ENCODE measurements at places on chromosomes 2 and 18. TPM values are rescaled to one million over a fixed set of nuclear protein-coding genes. Genes with fewer than 3 reads are reported as not detected.

ANKRD23 gene
- 0.95 TPM for polyA plus RNA-seq

BUB1 gene
- polyA plus RNA-seq: 13.0 TPM

EVA1A gene
- polyA plus RNA-seq: 149 TPM

CCDC148 gene
- 0.51 TPM for polyA plus RNA-seq

CXCR1 gene
- not detected for polyA plus RNA-seq

GRP gene
- not detected for polyA plus RNA-seq

GKN2 gene
- not detected for polyA plus RNA-seq

CDH2 gene
- 107 TPM for polyA plus RNA-seq

RHOB gene
- polyA plus RNA-seq: 47.8 TPM

- peaks cover 8% of the 10 kb centered on the region for H3K4me1 ChIP-seq
- H3K4me3 ChIP-seq: peak overlapping the region; percentile 2
- peak; percentile 37 for DNase-seq
These were observed 44.3 kb downstream of the CALCRL start for GRCh38 chr2:187403568-187404260.

DNA sequence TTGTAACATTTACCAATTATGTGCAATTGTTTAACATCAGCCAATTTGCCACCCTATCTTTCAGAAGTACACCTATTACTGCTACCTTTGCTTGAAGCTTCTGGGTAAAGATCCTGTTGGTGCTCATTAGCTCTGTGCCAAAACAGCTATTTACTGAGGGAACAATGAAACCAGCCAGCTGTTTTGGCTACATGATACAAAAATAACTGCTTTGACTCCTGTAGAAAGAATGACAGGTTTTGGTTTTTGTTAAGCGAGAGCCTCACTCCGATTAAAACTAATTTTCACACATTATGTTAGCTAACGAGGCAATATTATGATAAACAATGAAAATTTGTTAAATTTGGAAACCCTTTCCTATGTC lies 907.0 kb downstream of the EPHA4 start:
- H3K36me3 ChIP-seq: no peaks in the 10 kb centered on the region
- H3K4me3 ChIP-seq: no peak overlapping the region
- no peak for DNase-seq

- H3K27ac ChIP-seq: no peak overlapping the region
- no peak overlapping the region for H3K4me3 ChIP-seq
These were observed 57.9 kb downstream of the SCN7A start for GRCh38 chr2:166436189-166436588.

- H3K4me3 ChIP-seq: no peak overlapping the region
- no peak overlapping the region for H3K27ac ChIP-seq
- peaks cover 10% of the 10 kb centered on the region for H3K4me1 ChIP-seq
- H3K36me3 ChIP-seq: no peaks in the 10 kb centered on the region
- no peak for DNase-seq
These were observed 65.0 kb downstream of the SCG2 start for GRCh38 chr2:223537115-223537514.

DNA sequence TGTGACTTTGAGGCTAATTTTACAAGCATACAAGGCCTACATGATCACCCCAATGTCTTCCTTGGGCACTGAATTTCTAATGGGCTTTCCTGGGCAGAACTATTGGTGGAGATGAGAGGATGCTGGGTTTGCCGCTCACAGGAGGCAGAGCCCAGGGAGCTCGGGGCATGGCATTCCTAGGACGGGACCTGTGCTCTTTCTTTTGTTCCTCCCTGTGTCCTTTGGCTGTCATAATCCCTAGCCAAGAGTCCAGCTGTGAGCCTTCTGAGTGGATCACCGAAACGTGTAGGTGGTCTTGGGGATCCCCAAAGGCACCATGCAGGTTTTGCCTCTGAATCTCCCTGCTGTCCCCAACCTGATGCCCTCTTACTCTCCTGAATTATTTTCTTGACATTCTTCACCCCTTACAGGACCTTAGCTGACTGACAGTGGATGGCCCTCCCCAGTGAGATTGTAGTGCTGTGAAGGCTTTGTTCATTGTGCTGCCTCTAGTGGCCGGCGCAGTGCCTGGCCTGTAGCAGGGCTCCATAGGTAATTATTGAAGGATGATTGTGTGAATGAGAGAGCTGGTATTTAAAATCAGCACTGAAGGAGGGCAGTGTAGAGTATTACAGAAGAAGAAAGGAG lies 221.9 kb downstream of the ZNF407 start:
- H3K27me3 ChIP-seq: no peaks in the 10 kb centered on the region
- H3K4me1 ChIP-seq: peaks cover 5% of the 10 kb centered on the region
- H3K4me3 ChIP-seq: no peak overlapping the region
- H3K27ac ChIP-seq: no peak overlapping the region
- DNase-seq: no peak
- H3K36me3 ChIP-seq: no peaks in the 10 kb centered on the region

GRCh38 chr2:1886405-1886992 lies 142.2 kb upstream of the PXDN start:
- DNase-seq: peak; percentile 77
- H3K4me3 ChIP-seq: no peak overlapping the region
- no peaks in the 10 kb centered on the region for H3K36me3 ChIP-seq
- no peaks in the 10 kb centered on the region for H3K4me1 ChIP-seq
- 0 out of 2 replicates have a peak, but pooled peaks cover 3% of the 10 kb centered on the region for H3K27me3 ChIP-seq

- no peak overlapping the region for H3K27ac ChIP-seq
- no peaks in the 10 kb centered on the region for H3K36me3 ChIP-seq
- DNase-seq: no peak
- no peaks in the 10 kb centered on the region for H3K4me1 ChIP-seq
These were observed 80.3 kb upstream of the ARL4C start for GRCh38 chr2:234577191-234577590.

- no peak overlapping the region for H3K27ac ChIP-seq
- DNase-seq: peak; percentile 46
- H3K27me3 ChIP-seq: no peaks in the 10 kb centered on the region
- H3K4me3 ChIP-seq: no peak overlapping the region
- peaks cover 5% of the 10 kb centered on the region for H3K36me3 ChIP-seq
These were observed 11.4 kb downstream of the UBE2F start for GRCh38 chr2:237978058-237978712.

DNA sequence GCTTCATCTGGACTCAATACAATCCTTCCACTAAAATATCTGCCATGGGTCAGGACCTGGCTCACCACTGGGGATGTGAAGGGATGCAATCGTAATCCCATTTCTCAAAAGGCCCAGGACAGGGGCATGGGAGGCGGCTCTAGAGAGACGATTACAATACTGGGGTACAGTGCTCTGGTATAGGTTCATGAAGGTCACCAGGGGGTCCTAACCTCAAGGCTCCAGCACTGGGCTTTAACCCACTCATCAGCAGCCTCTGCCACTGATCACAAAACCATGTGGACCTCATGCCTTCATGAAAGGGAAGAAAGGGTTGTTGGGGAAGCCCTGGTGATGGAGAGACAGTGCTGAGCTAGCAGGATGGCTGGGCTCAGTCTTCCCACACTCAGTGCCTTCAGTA lies 48.8 kb downstream of the ADD2 start:
- H3K27me3 ChIP-seq: peaks cover 34% of the 10 kb centered on the region
- no peaks in the 10 kb centered on the region for H3K36me3 ChIP-seq
- no peak overlapping the region for H3K27ac ChIP-seq
- no peak for DNase-seq
- H3K4me1 ChIP-seq: no peaks in the 10 kb centered on the region

DNA sequence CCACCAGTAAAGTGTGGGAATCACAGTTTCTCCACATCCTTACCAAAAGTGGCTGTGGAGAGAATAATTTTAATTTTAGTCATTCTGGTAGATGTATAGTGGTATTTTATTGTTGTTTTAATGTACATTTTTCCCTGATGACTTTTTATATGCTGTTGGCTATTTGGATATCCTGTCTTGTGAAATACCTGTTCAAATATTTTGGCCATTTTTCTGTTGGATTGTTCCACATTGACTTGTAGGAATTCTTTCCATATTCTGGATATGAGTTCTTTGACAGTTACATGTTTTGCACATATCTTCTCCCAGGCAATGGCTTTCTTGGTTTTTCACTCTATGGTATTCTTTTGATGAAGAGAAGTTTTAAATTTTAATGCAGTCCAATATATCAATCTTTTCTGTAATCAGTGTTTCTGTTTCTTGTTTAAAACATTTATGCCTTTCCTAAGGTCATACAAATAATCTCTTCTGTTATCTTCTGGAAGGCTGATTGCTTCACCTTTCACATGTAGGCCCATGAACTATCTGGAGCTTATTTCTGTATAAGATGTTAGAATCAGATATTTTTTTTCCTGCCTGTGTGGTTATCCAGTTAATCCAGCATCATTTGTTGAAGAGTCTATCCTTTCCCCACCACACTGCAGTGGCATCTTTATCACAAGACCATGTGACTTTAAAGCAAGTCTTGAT lies 19.0 kb downstream of the AFTPH start:
- H3K27me3 ChIP-seq: no peaks in the 10 kb centered on the region
- no peaks in the 10 kb centered on the region for H3K36me3 ChIP-seq

- H3K4me1 ChIP-seq: peaks cover 12% of the 10 kb centered on the region
- no peaks in the 10 kb centered on the region for H3K27me3 ChIP-seq
- H3K4me3 ChIP-seq: no peak overlapping the region
- no peaks in the 10 kb centered on the region for H3K36me3 ChIP-seq
- DNase-seq: peak; percentile 77
These were observed 123.4 kb downstream of the FAM124B start for GRCh38 chr2:224278531-224278930.

GRCh38 chr2:225739328-225739727 lies 339.8 kb downstream of the NYAP2 start:
- no peak overlapping the region for H3K27ac ChIP-seq
- H3K36me3 ChIP-seq: no peaks in the 10 kb centered on the region
- no peaks in the 10 kb centered on the region for H3K27me3 ChIP-seq
- peaks cover 30% of the 10 kb centered on the region for H3K4me1 ChIP-seq
- DNase-seq: no peak

- no peaks in the 10 kb centered on the region for H3K27me3 ChIP-seq
- no peak for DNase-seq
- H3K27ac ChIP-seq: no peak overlapping the region
- H3K4me3 ChIP-seq: no peak overlapping the region
- no peaks in the 10 kb centered on the region for H3K4me1 ChIP-seq
These were observed 913.5 kb downstream of the TDRD15 start for GRCh38 chr2:22037274-22037673.

- H3K36me3 ChIP-seq: no peaks in the 10 kb centered on the region
- H3K4me3 ChIP-seq: no peak overlapping the region
- H3K27me3 ChIP-seq: no peaks in the 10 kb centered on the region
These were observed 164.0 kb upstream of the SESTD1 start for GRCh38 chr2:179428649-179429048.

- H3K27ac ChIP-seq: no peak overlapping the region
- no peak overlapping the region for H3K4me3 ChIP-seq
- peaks cover 9% of the 10 kb centered on the region for H3K4me1 ChIP-seq
- peak; percentile 74 for DNase-seq
- no peaks in the 10 kb centered on the region for H3K27me3 ChIP-seq
These were observed 44.6 kb downstream of the FAM124B start for GRCh38 chr2:224357098-224357901.

GRCh38 chr18:45156946-45157345 lies 458.3 kb upstream of the SLC14A2 start:
- H3K4me3 ChIP-seq: no peak overlapping the region
- peak; percentile 24 for DNase-seq
- H3K27me3 ChIP-seq: no peaks in the 10 kb centered on the region
- H3K36me3 ChIP-seq: no peaks in the 10 kb centered on the region

DNA sequence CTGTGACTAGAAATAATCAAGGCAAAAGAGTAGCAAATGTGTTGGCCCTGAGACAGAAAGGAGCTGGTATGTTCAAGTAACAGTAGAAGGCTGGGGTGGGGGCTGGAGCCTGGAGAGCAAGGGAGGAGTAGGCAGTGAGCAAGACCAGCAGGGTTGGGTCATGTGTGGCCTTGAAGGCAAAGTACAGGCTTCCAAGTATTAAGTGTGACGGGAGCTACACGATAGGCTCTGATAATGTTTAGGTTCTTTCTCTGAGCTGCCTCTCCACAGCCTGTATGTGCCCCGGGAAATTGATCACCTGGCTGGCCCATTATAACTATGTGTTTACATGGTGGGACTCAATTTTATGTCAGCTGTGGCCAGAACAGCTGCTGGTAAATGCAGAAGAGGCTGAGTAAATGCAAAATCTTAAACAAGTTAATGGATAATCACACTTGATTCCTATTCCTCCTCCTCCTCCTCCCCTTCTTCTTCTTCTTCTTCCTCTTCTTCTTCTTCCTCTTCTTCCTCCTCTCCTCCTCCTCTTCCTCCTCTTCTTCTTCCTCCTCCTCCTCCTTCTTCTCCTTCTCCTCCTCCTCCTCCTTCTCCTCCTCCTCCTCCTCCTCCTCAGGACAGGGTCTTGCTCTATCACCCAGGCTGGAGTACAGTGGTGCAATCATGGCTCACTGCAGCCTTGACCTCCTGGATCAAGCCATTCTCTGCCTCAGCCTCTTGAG lies 9.3 kb downstream of the IL1F10 start:
- no peak overlapping the region for H3K27ac ChIP-seq
- peaks cover 18% of the 10 kb centered on the region for H3K27me3 ChIP-seq
- DNase-seq: no peak
- no peaks in the 10 kb centered on the region for H3K36me3 ChIP-seq
- H3K4me1 ChIP-seq: peaks cover 12% of the 10 kb centered on the region

DNA sequence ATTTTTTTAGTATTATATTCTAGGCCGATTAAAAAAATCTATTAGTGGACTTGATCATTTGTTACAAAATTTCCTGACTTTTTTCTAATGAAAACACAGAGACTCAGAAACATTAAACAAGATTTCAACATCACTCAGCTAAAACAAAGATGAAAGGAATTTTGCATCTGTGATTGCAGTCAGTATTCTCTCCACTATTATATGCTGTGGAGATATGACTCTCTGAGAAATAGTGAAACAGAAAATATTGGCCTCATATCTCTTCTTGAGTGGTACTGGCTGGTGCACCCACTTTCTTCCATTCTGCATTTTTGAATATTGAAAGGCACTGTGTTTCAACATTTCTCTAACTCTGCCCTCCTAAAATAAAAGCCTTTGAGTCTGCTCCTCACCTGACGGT lies 914.2 kb downstream of the TSN start:
- no peaks in the 10 kb centered on the region for H3K36me3 ChIP-seq
- no peaks in the 10 kb centered on the region for H3K4me1 ChIP-seq
- no peaks in the 10 kb centered on the region for H3K27me3 ChIP-seq
- no peak for DNase-seq

DNA sequence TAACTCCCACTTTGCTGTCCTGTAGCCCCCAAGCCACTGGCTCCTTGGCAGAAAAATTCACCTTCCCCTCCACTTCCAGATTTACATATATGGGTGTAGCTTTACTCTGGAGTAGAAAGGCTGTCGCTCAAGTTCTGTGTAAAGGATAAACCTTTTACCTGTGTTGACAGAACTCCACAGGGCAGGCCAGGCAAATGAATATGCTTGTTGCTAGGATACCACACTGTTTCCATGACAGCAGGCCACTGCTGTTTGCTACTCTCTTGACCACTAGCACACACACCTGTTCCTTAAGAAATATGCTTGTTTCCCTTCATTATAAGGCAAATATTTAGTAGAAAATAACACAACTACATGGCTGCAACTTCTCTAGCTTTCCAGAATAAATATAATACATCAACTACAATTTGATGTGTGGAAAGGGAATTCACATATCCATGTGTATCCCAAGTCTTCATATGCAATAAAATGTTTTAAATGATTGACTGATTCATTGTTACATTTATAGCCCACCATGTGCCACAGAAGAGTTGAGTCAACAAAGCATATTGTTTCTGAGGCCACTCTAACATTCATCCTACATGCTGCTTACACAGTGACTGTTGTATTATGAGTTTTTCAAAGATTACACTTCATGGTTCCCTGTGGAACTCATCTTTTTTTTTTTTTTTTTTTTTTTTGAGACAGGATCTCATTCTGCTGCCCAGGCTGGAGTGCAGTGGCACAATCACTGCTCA lies 56.2 kb upstream of the ROCK1 start:
- no peak overlapping the region for H3K27ac ChIP-seq
- H3K4me3 ChIP-seq: no peak overlapping the region
- H3K27me3 ChIP-seq: no peaks in the 10 kb centered on the region
- no peaks in the 10 kb centered on the region for H3K36me3 ChIP-seq
- H3K4me1 ChIP-seq: peaks cover 18% of the 10 kb centered on the region
- no peak for DNase-seq
